Thyroid gland (tissue), 4 donors: ENCODE measurements at places on chromosomes 3 and 15. TPM values are rescaled to one million over a fixed set of nuclear protein-coding genes. Genes with fewer than 3 reads are reported as not detected.

The A4GNT gene
- not detected for total RNA-seq

The LMOD3 gene
- 0.21 TPM for total RNA-seq

The PSTPIP1 gene
- total RNA-seq, result 3.0 TPM

The CXCR6 gene
- total RNA-seq, result 3.1 TPM

The TRPM1 gene
- not detected for total RNA-seq

The CFAP20DC gene
- total RNA-seq, result 0.92 TPM

The COLQ gene
- total RNA-seq, result 3.1 TPM

The LTK gene
- not detected for total RNA-seq

The KIAA1143 gene
- 31.7 TPM for total RNA-seq
